ENCODE measurements at places on chromosomes 12 and 14.
A peak's percentile ranks its signal among the peaks of the same experiment; 100 is the strongest.

GRCh38 chr12:49707128-49707811 is at the start of gene FMNL3:
FMNL3 (minus strand) TSS chr12:49707405; CDS start chr12:49707180, 225 bp downstream.
- peak; percentile 96 for DNase-seq

DNA sequence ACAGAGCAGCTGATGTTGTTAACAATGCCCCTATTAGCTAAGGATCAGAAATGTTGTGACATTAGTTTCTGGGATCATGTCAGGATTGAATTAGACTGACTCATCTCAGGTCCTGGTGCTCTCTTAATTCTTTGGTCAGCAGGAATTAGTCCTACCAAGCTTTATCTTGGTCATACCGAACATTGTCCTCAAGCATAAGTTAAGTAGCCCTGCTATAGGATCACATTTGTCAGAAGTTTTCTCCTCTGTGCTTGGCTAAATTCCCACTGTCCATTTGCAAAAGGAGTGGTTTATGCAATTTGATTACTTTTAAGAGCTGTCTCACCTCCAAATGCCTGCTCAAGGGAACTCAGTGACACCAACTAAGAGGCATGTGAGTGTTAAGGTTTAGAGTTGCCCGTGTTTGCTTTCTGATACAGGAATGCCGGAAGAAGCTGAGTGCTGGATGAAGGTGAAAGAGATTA is 48.4 kb upstream of the IFNG-AS1 start:
- DNase-seq, result peak; percentile 59

DNA sequence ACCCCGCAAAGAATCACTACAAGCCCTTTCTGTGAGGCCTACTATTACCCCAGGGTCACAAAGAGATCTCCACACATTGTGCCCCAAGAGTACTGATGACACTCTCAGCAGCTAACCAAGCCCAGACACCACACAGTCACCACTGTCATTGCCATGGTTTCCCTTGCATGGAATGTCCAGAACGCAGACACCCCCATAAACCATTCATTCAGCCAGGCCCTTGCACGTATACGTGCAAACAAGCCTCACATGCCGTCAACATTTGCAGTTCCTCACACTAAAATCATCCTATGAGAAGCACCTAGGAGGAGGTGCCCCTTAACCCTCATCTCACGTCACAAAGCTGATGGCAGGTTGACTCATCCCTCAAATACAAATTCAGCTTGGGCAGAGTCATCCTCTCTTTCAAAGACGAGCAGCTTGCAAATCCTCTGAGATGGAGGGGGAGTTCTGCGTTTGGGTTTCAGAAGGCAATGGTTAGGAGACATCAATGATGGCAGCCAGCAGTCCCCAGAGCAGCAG is 17.1 kb upstream of the KRT77 start:
- DNase-seq, result peak; percentile 33

- no peak for DNase-seq
These were observed 167.4 kb downstream of the DICER1 start for GRCh38 chr14:94989946-94990345.

GRCh38 chr12:46452061-46452615 is 79.6 kb upstream of the SLC38A2 start:
- DNase-seq, result peak; percentile 59

DNA sequence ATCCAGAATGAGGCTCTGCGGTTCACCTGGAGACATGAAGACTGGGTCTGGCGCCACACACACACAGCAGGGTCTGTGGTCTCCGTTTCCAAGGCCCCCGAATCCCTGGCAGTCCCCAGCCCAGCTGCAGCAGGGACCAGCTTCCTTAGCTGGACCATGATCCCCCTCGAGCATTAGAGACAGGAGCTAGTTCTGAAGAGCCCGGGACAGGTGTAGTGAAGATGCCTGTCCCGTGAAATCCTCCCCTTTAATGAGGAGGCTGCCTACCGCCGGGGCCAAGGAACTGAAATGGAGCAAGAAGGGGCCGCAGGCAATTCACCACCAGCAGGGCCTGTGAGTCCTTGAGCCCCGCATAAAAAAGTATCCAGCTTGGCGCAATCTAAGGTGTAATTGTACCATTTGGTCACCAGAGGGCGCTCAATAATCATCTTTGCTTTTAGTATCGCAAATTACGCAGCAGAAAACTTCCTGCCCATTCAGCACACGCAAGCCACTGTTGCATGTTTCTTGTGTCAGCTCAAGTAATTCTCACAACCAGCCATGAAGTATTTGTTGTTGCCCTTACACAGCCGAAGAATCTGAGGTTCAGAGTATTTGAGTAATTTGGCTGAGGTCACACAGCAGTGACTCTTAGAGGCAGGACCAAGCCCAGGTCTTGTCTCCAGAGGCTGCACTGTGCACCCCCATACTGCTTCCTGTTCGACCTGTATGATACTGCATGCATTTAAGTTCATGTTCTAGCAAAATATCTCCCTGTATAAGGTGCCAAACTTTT is 54.3 kb upstream of the PPP2R5C start:
- peak; percentile 82 for DNase-seq

GRCh38 chr12:130847112-130847511 is 8.1 kb upstream of the STX2 start:
- DNase-seq, result peak; percentile 28

GRCh38 chr12:21502164-21502496 is 541 bp downstream of the GOLT1B start:
- DNase-seq, result peak; percentile 43

- DNase-seq, result no peak
These were observed 120.9 kb upstream of the CPSF6 start for GRCh38 chr12:69118516-69118915.

DNA sequence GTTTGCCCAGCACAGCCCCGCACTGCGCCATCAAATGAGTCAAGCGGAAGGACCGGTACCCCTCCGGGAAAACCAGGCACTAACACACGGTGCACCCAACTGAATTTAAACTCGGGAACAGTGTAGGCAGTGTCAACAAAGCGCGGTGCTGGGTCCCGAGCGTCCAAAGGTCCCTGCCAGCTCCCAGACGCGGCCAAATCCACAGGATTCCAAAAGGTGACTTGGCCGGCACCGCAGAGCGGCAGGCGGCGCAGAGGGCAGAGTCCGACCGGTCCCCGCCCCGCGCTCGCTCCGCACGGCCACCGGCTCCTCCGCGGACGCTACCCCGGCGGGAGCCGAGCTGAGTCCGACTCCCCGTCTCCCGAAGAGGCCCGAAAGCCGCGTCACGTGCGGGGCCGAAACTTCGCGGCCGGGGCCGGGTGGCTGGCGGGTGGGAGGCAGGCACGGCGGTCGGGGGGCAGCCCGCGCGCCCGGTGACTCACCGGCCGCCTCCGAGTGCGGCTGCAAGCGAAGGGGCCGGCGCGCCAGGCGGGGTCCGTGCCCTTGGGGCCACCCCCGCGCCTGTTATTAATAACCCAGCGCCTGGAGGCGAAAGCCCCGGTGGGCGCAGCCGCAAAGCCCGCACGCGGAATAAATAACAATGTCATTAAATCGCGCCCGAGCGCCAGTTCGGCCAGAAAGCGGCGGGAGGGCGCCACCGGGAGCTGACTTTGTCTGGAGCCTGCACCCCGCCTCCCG is 863 bp downstream of the DENND5B start:
- peak; percentile 76 for DNase-seq

- no peak for DNase-seq
These were observed 77.1 kb downstream of the FGD4 start for GRCh38 chr12:32476446-32476845.

- no peak for DNase-seq
These were observed 2.6 kb downstream of the ITPR2 start for GRCh38 chr12:26830363-26830762.

DNA sequence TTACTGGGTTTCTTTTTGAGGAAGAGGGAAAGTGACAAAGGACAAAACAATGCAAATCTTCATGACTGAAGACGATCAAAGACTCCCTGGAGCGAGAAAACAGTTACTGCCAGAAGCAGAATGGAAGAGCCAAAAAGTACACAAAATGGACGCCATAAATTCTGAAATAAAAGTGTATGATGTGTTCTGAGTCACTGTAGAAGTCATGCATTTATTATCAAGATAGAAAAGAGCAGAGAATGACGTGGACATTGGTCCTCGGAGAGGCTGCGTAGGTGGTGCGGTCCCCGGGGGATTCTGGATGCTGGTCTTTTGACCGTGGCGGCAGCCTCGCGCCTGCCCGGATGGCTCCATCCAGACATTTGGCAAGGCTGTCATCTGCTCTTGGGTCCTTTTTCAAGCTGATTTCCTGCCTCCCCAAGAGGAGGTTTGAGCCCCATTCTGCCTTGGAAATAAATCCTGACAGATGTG is 52.8 kb downstream of the C14orf132 start:
- peak; percentile 69 for DNase-seq

GRCh38 chr14:92663049-92663448 is 85.4 kb downstream of the LGMN start:
- DNase-seq, result no peak

DNA sequence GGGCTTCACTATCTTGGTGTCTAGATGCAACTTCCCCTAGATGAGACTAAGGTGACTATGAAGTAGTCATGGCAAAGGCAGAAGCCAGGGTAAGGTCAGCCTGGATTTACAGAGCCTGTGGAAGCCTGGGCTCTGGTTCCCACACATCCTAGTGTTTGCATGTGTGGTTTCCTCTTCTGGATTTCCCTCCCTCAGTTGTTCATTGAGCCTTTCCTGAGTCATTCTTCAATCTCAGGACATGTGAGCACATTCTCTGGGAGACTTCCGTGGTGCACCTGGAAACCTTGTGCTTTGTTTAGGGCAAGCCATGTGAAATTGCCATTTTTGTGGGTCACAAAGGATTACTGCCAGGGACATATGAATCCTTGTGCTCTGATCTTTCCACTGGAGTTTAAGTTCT is 236.6 kb downstream of the C12orf75 start:
- no peak for DNase-seq

- peak; percentile 60 for DNase-seq
These were observed 19.3 kb downstream of the ZC2HC1C start for GRCh38 chr14:75088566-75089373.

- no peak for DNase-seq
These were observed 207.2 kb downstream of the AACS start for GRCh38 chr12:125272383-125272933.

GRCh38 chr12:6384499-6385436 is 806 bp downstream of the LTBR start:
- no peak for DNase-seq

GRCh38 chr14:104970231-104971068 is 7.7 kb downstream of the AHNAK2 start:
- DNase-seq, result peak; percentile 85

DNA sequence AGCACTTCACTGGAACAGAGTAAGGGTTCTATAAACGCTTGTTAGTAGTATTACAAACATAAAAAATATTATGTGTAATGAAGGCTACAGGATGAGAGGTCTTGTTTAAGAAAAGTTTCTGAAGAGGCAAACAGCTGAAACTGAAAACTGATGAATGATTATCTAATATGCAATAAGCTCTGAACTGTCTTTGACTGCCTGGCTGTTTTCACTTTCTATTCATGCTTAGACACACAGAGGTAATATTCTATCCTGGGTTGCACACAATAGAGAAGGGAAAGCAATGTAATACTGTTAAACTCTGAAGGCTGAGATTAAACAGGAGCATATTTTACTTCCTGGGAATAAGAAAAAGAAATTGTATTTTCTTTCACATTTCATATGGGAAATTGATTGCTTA is 251.3 kb downstream of the ALX1 start:
- DNase-seq, result no peak

GRCh38 chr12:92431146-92431545 is 271.6 kb upstream of the PLEKHG7 start:
- DNase-seq, result no peak

DNA sequence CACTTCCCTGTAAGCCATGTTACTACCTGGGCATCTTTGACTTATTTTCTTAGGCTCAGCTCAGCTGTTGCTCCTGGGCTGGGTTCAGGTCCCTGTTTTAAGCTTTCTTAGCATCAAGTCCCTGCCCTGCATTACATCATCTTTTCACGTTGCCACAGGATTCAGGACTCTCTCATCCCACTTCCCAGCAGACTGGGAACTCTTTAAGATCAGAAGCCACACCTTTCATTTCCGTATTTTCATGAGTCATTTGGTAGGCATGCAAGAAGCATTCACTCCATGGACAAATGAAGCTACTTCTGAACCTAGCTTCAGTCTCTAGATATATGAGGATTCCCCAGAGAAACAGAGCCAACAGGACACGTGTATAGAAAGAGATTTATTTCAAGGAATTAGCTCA is 726.8 kb downstream of the VRK1 start:
- no peak for DNase-seq

GRCh38 chr12:86230516-86231146 is 25.6 kb downstream of the MGAT4C start:
- DNase-seq, result peak; percentile 4

DNA sequence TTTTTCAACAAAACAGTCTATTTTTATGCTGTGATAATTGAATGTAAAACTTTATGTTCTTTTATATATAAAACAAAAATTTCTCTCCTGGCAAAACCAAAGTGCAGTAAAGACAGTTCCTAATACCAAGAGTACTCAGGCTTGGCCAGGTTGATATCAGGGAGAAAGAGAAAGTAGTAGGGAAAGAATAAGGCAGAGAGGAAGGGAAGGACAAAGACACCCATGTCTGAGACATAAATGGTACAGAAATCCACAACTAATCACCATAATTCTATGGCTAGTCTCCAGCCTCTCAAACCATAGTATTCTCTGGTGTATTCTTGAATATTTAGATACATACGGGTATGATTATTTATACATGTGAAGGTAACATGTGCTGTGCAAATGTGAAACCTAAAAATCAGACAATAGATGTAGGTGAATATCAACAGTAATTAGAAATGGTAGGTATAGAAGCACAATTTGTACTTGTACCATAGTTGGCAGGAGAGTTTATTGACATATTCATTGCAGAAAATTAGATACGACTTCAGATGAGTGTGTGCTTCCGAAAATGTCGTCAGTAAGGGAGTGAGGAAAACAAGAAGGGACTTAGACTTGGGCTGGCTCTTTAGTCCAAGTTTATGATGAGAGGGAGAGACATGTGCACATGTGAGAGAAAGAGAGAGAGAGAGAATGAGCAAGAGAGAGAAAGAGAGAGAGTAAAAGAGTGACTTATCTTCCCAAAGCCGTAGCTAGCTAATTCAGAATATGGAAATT is 230.8 kb upstream of the NPAS3 start:
- no peak for DNase-seq

- DNase-seq, result peak; percentile 65
These were observed 59.4 kb downstream of the ZNF664 start for GRCh38 chr12:124032265-124032886.

DNA sequence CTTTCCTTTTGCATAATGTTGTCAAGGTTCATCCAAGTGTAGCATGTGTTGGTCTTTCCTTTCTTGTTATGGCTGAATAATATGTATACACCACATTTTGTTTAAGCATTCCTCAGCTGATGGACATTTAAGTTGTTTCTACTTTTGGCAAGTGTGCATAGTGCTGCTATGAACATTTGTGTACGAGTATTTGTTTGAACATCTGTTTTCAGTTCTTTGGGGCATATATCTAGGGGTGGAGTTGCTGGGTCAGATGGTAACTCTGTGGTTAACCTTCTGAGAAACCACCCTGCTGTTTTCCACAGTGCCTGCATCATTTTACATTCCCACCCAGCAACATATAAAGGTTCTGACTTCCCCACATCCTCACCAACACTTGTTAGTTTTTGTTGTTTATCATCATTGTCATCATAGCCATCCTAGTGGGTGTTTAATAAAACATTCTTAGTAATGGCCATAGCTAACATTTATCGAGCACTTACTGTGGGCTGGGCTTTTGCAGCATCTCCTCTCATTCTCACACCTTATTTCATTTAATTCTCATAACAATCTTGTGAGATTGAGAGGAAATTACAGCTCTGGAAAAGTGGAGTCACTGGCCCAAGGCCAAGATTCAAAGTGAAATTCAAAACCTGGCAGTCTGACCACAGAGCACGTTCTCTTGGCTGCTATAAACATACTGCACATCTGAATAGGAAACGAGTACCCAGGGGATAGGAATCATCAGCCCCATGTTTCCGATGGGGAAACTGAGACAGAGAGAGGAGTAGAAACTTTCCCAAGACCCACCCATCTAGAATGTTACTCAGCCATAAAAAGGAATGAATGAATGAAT is 193.6 kb downstream of the KSR2 start:
- no peak for DNase-seq
